ENCODE measurements at places on chromosomes 11 and 22.
A peak's percentile ranks its signal among the peaks of the same experiment; 100 is the strongest.

DNA sequence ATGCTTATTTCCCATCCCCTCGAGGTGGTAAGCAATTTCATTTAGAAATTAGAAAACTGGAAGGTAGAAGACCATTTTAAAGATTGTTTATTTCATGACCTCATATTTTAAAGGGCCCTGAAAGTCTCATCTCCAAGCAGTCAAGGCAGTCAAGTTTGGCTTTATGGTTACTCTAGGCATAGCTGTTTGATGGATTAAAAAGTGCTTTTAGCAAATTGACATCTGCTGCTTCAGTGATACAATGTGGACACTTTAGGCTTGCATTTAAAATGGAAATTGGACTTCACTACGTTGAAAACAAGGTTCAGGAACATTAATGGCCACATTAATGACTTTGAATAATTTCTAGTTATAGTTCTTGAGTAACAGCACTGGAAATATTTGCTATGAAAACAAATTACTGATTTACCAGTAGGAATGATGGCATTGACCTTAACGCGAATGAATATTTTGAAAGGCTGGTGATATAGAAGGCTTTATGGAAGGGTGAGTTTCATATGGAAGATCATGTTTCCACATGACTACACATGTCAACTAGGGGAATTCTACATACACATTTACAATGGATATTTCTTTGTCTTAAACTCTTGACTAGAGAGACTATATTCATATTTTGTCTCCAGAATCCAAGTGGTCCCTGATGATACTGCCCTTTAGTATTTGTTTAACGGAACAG, 873.5 kb downstream of the JRKL start:
- no peak for DNase-seq

DNA sequence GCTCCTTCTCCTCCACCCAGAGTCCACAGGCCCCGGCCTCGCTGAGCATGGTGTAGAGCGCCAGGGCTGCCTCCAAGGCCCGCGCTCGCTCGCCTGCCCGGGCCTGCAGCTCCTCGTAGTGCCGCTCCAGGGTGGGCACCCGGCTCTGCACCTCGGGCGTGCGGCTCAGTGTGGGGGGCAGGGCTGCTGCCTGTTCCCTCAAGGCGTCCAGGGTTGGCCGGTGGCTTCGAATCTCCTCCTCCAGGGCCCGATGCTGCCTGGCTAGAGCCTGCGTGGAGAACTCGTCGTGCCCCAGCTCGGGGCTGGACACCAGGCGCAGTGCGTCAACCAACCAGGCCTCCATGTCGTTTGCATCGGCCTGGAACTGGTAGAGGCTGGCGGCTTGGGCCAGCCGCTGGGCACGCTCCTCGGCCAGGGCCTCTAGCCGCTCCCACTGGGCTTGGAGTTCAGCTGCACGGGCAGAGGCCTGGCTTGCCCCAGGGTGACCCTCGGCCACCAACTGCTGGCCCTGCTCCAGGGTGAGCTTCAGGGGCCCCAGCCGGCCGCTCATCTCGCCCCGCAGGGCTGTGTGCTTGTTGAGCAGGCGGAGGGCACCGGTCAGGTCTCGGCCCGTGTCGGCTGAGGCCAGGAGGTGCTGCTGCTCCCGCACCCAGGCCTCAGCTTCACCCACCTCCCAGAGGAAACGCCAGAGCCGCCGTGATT, 24.2 kb downstream of the SPTBN2 start:
- DNase-seq, result no peak

DNA sequence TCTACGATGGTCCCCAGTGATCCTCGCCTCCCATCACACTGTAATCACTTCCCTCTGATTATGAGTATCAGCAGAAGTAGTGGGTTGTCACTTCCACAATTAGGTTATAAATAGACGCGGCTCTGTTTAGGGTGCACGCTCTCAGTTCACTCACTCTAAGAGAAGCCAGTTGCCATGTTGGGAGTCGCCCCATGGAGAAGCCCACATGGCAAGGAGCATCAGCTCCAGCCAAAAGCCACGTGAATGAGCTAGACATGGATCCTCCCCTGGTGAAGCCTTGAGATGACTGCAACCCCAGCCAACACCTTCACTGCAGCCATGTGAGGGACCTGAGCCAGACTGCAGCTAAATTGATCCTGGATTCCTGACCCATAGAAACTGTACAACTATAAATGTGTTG, 26.4 kb upstream of the MYOD1 start:
- no peak for DNase-seq

DNA sequence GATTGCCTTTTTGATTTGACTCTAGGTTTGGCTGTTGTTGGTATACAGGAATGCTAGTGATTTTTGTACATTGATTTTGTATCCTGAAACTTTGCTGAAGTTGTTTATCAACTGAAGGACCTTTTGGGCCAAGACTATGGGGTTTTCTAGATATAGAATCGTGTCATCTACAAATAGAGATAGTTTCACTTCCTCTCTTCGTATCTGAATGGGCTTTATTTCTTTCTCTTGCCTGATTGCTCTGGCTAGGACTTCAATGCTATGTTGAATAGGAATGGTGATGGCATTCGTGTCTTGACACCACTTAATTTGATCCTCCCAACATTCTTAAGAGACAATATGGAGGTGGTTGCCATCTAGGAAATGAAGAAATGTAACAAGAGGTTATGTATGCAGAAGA, 388.1 kb upstream of the API5 start:
- no peak for DNase-seq

GRCh38 chr11:10301656-10302358, 3.1 kb upstream of the ADM start:
- no peak for DNase-seq

- DNase-seq, result no peak
Measured at GRCh38 chr11:85680897-85681296, 5.1 kb downstream of the CCDC89 start.

DNA sequence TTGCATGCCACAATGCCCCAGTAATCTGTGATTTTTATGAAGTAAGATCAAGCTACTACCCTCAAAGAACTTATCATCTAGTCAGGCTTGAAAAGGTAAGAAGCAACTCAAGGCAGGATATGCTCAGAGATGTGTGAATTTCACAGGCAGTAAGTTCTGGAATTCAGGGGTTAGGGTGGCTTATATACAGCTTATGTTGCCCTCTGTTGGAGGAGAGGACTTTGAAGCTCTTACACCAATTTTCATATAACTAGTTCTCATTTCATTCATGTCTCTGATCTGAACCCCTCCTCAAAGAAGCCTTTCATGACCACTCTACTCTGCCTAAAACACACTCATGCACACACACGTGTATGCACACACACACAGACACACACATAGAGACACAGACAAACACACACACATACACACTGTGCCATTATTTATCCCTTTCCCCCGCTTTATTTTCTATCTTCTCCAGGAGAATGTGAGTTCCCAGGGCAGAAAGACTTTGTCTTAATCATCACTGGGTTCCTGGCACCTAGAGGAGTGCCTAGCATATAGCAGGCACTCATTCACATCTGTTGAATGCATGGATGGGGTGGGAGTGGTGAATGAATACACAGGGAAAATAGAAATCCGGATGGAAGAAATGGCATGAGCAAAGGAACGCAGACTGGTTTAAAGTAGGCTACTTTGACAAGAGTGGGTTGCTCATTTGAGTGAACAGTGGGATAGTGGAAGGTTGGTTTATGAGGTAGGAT, 220.7 kb upstream of the ZBED5 start:
- DNase-seq, result no peak

- DNase-seq, result peak; percentile 32
Measured at GRCh38 chr22:46114518-46115387, 35.6 kb upstream of the PPARA start.

GRCh38 chr11:58059007-58059350, 28.2 kb downstream of the OR6Q1 start:
- DNase-seq, result peak; percentile 82
